ENCODE measurements at places on chromosomes 11 and 22.

DNA sequence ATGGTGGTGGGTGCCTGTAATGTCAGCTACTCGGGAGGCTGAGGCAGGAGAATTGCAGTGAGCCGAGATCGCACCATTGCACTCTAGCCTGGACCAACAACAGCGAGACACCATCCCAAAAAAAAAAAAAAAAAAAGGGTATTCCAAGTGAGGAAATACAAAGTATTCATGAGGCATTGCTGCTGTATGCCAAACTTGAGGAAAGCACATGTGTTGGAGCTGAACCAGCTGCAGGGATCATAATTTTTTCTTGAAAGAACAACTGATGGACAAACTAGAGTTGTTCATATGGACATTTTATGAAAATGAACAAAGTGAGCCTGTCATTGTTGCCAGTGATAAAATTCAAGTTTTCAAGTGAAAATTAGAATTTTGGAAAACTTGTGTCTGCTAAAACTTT lies 15.8 kb downstream of the MARK2 start:
- no peak for DNase-seq

DNA sequence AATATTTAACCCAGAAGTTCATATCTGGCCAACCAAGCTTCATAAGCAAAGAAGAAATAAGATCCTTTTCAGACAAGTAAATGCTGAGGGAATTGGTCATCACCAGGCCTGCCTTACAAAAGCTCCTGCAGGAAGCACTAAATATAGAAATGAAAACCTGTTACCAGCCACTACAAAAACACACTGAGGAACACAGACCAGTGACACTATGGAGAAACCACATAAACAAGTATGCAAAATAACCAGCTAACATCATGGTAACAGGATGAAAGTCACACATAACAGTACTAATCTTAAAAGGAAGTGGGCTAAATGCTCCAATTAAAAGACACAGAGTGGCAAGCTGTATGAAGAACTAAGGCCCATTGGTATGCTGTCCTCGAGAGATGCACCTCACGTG lies 311.4 kb downstream of the DYNC2H1 start:
- DNase-seq: peak; percentile 12

GRCh38 chr22:50728523-50728931 lies 9.5 kb upstream of the ACR start:
- no peak for DNase-seq

GRCh38 chr22:41461901-41462300 lies 6.6 kb downstream of the PHF5A start:
- no peak for DNase-seq

GRCh38 chr22:46099740-46100139 lies 50.6 kb upstream of the PPARA start:
- DNase-seq: no peak

DNA sequence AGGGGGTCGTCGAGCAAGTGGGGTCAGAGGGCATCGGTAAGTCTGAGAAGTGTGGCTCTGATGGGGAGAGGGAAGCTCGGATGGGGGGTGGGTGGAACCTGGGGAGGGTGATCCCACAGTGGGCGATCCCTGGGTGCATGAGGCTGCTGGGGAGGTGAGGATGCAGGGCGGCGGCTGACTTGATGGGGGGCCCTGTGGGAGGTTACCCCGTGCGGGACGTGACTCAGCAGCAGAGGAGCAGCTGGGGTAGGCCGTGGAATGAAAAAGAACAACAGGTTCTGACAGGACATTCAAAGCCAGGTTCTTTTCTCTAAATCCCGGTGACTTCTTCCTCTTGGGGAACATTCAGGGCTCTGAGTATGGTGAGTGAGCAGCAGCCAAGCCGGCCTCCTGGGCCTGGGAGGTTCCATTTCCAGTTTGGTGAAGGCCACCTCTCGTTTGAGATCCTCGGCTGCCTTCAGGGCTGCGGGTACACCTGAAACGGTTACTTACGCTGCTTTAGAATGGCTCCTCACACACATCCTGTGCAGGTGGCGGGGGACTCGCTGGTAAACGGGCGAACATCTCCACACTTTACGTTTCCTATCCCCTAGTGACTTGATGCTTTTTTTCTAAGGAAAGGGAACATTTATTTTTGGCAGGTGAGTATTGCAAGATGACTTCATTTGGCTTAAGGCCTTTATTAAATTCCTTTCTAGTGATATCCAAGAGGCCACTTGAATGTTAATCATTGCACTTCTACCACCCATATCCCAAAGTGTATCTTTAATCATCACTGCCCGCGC lies 278.2 kb downstream of the TBC1D22A start:
- no peak for DNase-seq

- no peak for DNase-seq
These were observed 2.4 kb upstream of the TNNT3 start for GRCh38 chr11:1916986-1917522.

- DNase-seq: no peak
These were observed 1.7 kb downstream of the FERMT3 start for GRCh38 chr11:64208086-64208795.

- DNase-seq: peak; percentile 53
These were observed 133.0 kb downstream of the PLEKHA7 start for GRCh38 chr11:16881074-16881709.

GRCh38 chr11:65474864-65475263 lies 24.0 kb upstream of the MALAT1 start:
- DNase-seq: no peak

DNA sequence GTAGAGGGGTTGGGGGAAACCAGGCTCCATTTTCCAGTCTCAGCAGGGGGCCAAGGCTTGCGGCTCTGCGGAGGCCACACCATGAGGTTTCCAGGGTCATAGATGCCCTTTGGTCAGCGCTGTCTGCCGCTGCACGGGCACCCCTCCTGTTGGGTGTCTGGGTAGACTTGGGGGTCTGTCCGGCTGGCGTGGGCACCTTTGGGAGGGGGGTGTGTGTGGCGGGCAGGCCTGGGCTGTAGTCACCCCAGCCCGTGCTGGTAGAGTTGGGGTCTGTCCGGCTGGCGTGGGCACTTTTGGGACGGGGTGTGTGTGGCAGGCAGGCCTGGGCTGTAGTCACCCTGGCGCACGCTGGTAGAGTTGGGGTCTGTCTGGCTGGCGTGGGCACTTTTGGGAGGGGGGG lies 18.6 kb downstream of the LSP1 start:
- DNase-seq: no peak

DNA sequence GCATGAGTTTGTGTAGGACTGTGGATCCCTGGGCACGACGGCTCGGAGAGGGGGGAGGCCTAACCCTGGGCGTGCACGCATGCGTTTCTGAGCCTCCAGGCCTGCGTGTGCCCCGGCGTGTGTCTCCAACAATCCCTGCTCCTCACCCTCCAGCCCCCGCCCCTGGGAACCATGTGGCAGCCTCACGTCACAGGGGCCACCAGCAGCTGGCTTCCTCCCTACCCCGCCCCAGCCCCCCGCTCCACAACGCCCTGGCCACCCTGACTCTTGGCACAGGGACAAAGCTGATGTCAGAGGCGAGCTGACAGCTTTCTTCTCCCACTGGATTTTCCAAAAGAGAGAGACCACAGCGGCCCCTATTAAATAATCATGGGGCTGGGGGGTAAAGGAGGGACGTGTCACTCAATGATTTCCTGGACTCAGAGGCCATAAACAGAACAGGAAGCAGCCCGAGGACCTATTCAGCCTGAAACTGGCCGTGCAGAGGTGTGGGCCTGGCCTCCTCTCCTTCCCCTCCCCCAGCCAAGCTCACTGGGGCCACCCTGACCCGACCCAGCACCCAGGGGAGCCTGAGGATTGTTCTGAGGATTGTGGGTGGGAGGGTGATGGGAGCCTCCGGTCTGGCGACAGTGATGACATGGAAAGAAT lies 6.8 kb upstream of the LIF start:
- no peak for DNase-seq

DNA sequence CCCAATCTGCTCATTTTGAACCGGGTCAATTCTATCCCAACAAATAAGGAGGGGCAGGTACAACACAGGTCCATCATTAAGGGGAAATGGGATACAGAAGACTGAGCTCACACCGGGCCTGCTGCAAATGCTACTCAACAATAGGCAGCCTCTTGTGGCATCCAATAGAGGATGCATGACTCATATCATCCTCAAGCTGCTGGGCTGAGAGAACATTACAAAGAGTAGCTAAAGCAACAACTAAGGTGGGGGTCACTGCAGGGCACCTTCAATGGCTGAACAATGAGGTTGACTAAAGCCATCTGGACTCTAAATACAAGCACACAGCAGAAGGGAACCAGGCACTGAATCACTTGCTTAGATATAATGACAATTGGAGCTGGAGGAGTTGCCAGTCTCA lies 130.1 kb upstream of the SYN3 start:
- no peak for DNase-seq

- no peak for DNase-seq
These were observed 3.7 kb downstream of the FGF4 start for GRCh38 chr11:69771466-69771865.

DNA sequence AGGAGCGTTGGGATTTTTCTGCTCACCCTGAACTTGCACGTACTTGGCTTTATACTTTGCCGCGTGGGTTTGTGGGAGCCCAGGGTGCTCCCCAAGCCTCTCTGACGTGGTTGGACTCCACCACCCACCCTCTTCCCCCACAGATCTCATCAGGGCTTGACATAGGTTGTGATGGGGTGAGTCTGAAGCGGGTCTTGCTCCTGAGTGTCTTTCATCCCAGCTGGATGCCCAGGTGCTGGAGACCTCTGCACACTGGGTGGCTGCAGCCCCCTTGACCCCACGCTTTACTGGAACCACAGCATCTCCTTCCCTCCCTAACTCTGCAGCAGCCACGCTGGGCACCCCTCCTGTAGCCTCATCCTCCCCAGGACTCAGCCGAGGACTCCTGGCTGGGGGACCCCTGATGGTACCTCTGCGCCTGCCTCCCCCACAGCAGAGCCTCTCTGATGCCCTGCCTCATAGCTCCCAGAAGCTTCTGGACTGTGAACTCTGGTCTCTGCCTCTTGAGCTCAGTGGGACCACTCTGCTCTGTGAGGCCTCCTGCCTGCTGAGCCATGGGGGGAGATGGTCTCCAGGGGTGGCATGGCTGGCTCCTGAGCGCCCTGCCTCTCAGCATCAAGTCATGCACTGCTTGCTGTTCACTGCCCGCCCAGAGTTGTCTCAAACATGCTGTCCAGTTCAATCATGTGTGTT lies 45.2 kb downstream of the MYEOV start:
- DNase-seq: no peak

- peak; percentile 12 for DNase-seq
These were observed 80.8 kb downstream of the TNRC6B start for GRCh38 chr22:40258501-40258915.

DNA sequence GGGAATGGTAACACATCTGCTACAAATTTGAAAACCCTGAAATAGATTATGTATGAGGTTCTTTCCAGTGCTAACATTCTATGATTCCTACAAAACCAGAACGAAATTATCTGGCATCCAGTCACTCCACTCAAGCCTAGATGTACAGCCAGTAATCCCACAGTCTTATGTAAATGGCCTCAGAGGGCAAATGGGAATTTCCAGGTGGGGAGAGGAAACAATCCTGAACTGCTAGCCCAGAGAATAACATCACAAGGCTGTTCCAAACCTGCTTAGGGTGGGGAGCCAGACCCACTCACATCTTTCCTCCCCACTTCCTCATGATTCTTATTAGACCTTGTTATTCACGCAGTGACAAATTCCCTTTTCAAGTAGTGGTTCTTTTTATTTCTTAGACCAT lies 3.5 kb downstream of the FIBIN start:
- no peak for DNase-seq

GRCh38 chr11:13929395-13929891 lies 33.1 kb upstream of the SPON1 start:
- no peak for DNase-seq

- DNase-seq: peak; percentile 83
These were observed 907 bp downstream of the SERPINH1 start for GRCh38 chr11:75562836-75563484.

GRCh38 chr22:18091478-18091877 lies 13.7 kb downstream of the PEX26 start:
- no peak for DNase-seq

- peak; percentile 86 for DNase-seq
These were observed 21.4 kb downstream of the CREB3L1 start for GRCh38 chr11:46298699-46299433.

- no peak for DNase-seq
These were observed 34.2 kb downstream of the DDX10 start for GRCh38 chr11:108698844-108699642.

GRCh38 chr11:11512929-11513328 lies 108.9 kb downstream of the GALNT18 start:
- DNase-seq: no peak

DNA sequence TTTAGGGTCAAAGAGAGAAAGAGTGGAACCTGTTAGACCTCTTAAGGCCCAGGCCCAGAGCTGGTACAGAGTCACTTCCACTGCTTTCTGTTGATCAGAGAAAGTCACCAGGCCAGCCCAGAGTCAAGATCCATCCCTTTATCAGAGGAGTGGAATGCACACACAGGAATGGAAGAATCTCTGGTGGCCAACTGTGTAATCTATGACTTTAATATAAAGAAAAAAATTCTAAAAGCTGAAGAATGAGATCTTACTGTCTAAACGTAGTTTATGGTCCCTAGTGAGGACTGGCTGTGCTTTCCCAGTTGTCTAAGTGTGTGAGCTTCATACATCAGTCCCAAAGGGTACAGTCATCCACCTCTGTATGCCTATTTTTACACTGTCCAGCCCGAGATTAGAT lies 51.0 kb downstream of the PPFIBP2 start:
- peak; percentile 39 for DNase-seq

- no peak for DNase-seq
These were observed 30.8 kb upstream of the POU2AF1 start for GRCh38 chr11:111409915-111410314.

- peak; percentile 79 for DNase-seq
These were observed 22.6 kb downstream of the APLNR start for GRCh38 chr11:57214494-57214893.

- no peak for DNase-seq
These were observed 78.3 kb downstream of the RPL27A start for GRCh38 chr11:8760896-8761295.

DNA sequence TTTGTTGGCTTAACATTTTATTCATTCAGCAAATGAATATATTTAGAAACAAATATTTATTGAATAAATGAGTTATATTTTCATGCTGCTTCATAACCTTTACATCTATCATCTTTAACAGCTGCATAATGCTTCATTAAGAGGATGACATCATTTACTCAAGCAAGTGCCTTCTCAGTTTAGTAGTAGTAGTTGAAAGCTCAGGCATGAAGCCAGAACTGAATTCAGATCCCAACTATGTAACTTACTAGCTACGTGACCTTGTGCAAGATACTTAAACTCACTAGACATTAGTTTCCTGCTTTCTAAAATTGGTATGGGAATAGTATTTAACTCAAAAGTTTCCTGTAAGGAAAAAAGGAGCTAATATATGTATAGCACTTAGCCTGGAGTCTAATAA lies 90.3 kb downstream of the TMPRSS5 start:
- peak; percentile 74 for DNase-seq

DNA sequence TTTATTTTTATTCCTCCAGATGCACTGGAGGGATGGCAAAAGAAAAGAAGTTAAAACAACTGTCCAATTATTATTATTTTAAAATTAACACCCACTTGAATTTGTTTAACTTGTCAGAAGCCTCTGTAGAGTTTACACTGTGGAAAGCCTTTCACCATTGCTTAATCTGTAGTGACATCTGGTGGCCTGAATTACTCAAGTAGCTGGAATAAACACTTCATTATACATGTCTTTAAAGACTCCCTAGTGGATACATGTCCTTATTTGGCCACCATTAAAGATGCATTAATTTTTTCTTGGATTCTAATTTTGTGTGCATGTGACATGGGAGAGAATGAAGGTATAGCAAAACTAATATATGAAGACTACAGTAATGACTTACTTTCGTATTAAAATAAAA lies 1496.5 kb downstream of the FAM181B start:
- DNase-seq: no peak
